Calu3 (cell line): ENCODE measurements at places on chromosomes 12 and 14.

GRCh38 chr12:26399381-26399780 lies 204.0 kb downstream of the SSPN start:
- no peak for DNase-seq

DNA sequence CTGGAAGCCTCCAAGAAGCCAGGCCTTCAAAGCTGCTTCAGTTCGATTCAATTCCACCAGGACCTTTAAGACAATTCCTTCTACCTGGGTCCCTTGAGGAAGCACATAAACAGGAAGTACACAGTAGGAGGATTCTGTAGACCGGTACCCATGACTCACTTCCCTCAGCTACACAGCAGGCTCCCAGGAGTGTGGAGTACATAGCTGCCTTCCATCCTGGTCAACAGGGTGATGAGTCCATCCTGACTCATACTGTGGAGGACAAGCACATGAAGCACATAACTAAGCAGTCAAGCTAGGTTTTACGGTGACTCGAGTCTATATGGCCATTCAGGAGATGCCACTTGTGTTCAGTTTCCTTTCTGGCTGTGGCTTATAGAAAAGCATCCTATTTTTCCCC lies 197.6 kb upstream of the RBM19 start:
- DNase-seq, result no peak

DNA sequence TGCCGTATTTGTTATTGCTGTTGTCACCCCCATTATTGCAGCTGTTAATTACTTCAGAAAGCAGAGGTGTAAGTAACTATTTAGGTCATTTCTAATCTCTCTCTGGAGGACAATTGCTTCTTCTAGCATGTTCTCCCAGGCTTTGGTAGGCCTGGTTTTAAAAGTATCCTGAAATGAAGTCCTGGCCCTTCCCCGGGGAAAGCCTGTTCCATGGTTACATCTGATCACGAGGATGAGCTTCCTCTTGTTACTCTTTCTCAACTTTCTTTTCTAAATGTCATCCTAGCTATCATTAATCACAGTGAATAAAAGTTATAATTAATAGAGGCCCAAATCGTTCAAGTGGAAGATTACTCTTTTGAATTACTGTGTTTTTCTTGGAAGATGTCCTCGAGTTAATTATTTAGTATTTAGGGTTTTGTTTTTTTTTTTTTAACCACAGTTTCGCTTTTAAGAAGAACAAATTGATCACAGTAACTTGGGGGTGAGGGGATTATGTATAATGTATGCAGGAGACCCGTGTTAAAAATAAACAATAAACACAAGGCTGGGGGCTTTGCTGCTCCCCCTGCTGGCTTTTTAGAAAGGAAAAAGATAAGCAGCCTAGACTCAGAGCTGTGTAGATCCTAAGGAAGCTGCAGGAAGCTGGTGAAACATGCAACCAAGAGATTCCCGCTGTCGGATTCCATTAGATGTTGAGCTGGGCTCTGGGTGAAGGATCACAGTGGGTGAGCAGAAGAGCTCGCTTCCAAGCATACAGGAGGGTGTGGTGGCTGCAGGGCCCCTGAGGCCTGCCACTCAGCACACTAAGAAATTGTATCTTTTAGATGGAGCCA lies 420.1 kb downstream of the FUT8 start:
- DNase-seq, result no peak

DNA sequence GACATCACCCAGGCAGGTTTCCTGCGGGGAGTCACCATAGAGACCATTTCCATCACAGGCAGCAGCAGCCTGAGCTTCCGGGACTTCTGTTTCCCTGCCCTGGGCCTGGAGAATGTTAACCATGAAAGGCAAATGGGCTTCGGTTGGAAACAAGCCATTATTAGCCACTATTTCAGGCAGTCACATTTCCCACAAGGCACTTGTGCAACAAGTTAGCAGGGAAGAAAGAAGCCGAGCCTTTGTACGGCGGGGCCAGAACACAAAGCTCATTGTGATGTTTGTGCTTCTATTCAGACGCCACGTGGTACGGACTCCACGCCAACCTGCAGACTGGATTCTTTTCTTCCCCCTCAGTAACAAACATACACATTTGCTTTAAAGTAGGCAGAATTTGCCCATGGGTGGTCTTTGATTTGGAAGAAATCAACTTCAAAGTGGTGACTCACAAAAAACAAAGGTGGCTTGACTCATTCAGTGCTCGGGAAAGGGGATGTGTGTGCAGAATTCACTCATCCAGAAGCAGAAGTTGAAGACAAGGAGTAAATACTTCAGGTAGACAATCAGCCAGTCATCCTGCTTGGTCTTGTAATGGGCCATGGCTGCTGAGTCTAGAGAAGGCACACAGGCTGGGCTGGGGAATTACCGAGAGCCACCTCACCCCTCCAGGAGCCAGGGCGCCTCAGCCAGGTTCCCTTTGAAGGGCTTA lies 154.2 kb upstream of the PRMT8 start:
- DNase-seq, result no peak

GRCh38 chr12:116630762-116631161 lies 71.6 kb downstream of the MAP1LC3B2 start:
- DNase-seq, result no peak

DNA sequence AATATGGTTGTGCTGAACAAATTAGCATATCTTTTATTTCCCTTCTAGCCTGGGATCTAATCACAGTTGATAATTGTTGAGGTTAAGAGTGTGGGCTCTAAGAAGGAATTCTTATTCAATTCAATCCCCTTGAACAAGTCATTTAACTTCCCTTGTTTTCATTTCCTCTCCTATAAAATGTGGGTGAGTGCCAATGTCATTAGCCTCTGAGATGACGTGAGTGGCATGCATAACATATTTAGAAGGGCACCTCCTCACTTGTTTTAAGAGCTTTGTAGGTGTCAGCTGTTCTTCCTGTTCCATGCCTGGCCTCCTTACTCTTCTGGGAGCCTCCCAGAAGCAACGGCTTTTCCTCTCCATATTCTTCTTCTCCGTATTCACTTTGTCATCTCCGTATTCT lies 155.4 kb upstream of the NEDD1 start:
- DNase-seq, result no peak

DNA sequence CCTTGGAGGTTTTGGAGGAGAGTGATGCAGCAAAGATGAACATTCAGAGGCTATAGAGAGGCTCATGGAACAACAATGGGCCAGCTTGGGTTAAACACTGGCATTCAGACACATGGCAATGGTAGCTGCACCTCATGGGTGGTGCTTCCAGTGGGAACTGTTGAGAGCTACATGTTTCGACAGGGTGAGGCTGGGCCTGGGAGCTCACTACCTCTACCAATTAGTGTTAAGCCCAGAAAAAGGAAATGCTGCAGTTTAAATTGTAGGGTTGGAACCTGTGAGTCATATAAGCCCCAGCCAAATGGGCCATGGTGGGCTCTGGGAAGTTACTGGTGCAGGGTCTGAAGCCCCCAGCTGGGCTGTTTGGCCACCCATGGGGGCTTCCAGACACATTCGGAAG lies 279.7 kb downstream of the ZFP36L1 start:
- DNase-seq, result no peak

DNA sequence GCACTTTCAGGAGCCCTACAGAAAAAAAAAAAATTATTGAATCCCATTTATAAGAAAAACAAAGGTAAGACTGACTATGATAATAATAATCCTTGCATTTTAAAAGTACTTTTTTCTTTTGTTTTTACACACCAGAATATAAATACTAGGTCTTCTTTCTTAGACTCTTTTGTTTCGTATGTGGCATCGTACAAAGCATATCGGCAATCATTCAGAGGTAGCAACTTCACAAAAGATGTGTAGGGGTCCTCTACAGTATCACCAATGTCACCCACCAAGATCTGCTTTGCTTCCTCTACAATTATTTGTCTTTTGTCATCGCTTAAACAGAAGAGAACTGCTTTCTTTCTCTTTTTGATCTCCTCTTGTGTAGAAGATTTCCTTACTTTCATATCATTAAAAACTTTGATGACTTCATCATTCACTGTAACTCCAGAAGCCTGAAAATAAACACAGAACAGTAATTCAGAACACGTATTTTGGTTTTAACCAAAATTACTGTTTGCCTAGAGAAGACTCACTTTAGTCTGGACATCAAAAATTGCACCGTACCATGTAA lies 1.2 kb downstream of the CFL2 start:
- DNase-seq, result no peak

DNA sequence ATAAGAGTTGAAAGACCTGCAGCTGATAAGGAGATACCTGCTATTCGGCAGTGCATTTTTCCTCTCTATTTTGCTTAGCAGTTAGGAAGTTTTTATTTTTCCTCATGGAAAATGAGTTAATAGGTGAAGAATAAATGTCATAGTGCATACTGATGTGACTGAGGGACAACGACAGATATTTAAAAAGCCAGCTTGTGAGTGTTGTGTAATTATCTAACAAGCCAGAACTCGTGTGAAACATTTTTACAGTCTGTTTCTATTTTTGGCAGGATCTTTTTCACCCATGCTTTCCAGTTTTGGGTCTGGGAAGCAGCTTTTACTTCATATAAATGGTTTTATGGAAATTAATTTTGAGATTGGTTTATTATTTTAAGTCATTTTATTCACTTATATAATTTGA lies 2.9 kb downstream of the FBXO34 start:
- no peak for DNase-seq

GRCh38 chr14:39974036-39974435 lies 541.8 kb upstream of the FBXO33 start:
- no peak for DNase-seq

GRCh38 chr12:111444314-111444924 lies 38.7 kb downstream of the SH2B3 start:
- DNase-seq, result no peak

GRCh38 chr14:64515053-64515452 lies 10.5 kb downstream of the ZBTB1 start:
- DNase-seq, result no peak

GRCh38 chr12:65638324-65638723 lies 186.0 kb upstream of the HMGA2 start:
- DNase-seq, result no peak

GRCh38 chr12:12716151-12716792 lies 896 bp upstream of the CDKN1B start:
- DNase-seq, result no peak

- DNase-seq, result no peak
Measured at GRCh38 chr14:60204843-60205774, 39.9 kb upstream of the DHRS7 start.

- no peak for DNase-seq
Measured at GRCh38 chr14:105209646-105210045, 28.5 kb upstream of the NUDT14 start.

GRCh38 chr14:21070083-21070609 lies at the start of gene ARHGEF40:
Gene ARHGEF40 (plus strand): TSS chr14:21070304. CDS start chr14:21070397, 93 bp downstream.
- DNase-seq, result peak; percentile 65

- peak; percentile 55 for DNase-seq
Measured at GRCh38 chr12:53999559-54000115, 324 bp upstream of the HOXC9 start.

DNA sequence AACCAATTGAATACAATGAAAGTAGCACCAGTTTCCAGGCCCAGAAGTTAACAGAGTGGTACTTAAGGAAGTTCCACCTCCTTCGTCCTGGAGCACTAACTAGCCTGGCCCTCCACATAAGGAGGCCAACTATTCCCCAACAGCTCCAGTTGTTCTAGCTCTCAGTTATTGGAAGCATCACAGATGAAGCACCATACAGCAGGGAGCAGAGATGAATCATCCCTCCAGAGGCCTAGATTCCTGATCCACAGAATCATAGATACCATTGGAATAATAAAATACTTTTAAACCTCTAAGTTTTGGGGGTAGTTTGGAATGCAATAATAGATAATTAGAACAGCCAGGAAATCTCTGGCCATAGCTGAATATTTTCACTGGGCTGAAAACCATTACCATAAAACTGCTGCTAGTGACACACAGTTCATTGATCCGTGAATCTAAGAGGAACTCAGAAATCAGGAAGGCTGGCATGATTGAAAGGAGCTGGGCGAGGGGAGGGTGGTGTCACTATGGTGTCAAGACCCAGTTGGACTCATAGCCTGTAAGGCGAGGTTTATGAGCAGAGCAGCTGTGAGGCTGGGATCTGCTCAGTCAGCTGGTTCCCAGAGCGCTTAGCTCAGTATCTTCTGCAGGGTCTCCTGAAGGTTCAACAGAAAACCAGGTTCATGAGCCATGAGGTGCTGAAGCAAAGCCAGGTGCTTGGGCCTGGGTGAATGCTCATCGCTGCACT lies 371.4 kb upstream of the TMTC1 start:
- no peak for DNase-seq

- DNase-seq, result no peak
Measured at GRCh38 chr14:55333711-55334485, 62.7 kb downstream of the FBXO34 start.

DNA sequence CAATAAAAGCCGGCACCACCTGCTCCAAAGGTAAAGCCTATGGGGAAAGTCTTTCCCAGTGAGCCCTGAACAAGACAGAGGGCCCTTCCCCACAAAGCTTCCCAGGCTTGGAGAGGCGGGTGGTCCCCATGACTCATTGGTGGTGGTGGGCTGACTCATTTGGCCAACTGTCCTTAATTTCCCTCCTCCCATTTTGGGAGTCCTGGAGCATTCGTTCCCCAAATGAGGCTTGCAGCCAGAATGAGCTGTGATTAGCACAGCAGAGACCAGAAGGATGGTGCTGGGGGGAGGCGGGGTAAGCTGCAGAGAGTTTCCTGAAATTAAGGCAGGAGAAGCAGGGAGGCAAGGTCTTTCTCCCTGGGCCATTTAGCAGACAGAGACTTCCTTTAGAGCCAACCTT lies 241.7 kb downstream of the DPF3 start:
- DNase-seq, result no peak

GRCh38 chr14:53226553-53226952 lies 73.4 kb upstream of the DDHD1 start:
- no peak for DNase-seq

DNA sequence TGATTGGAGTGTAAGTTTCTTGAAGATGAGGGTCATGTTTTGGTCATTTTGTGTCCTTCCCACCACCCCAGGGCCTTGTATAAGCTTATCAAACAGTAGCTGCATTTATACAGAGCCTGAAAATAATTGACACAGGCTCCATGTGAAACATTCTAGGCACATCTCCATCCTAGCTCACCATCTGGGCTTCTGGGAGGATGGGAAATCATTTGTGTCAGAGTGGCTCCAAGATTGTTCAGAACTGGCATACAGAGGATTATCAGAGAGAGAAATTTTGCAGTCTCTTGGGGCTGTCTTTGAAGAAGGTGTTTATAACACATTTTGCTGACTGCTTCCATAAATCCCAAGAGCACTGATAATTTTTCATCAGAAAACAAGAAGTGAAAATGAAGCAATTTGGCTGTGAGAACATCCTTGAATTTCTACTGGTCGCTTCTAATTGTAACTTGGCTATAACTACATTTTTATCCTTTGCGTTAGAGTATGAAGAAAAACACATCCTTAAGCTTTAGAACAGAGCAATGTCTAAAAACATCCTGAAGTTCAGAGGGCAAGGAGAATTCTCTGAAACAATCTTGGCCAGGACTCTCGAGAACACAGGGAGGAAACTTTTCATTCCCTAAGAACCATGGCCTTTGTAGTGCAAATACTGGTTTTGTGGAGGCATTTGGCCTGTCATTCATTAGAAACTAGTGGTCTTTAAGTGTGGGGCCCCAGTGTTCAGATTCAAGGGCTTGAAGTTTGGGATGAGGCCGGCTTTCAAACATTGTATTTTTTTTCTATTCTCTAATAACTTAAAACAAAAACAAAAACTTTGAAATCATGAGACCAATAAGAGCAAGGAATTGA lies 151.1 kb downstream of the DACT1 start:
- DNase-seq, result no peak
